ENCODE measurements at places on chromosomes 1 and 21.

GRCh38 chr1:72023063-72023930, 259.0 kb downstream of the NEGR1 start:
- DNase-seq, result no peak

- DNase-seq, result no peak
Observed at GRCh38 chr1:66237042-66237441, 296.9 kb upstream of the SGIP1 start.

- no peak for DNase-seq
Observed at GRCh38 chr1:169266133-169266532, 101.5 kb downstream of the NME7 start.

- DNase-seq, result no peak
Observed at GRCh38 chr21:14877581-14878228, 187.1 kb downstream of the NRIP1 start.

All from thoracic aorta (tissue), 2 donors.